Activated CD4-positive, CD25-positive, alpha-beta regulatory T cell treated with anti-CD3 and anti-CD28 coated beads, Interleukin-2, amount 50 U/mL, for 72 hours (primary cell): ENCODE measurements at places on chromosomes 16 and 17.
A peak's percentile ranks its signal among the peaks of the same experiment; 100 is the strongest.

DNA sequence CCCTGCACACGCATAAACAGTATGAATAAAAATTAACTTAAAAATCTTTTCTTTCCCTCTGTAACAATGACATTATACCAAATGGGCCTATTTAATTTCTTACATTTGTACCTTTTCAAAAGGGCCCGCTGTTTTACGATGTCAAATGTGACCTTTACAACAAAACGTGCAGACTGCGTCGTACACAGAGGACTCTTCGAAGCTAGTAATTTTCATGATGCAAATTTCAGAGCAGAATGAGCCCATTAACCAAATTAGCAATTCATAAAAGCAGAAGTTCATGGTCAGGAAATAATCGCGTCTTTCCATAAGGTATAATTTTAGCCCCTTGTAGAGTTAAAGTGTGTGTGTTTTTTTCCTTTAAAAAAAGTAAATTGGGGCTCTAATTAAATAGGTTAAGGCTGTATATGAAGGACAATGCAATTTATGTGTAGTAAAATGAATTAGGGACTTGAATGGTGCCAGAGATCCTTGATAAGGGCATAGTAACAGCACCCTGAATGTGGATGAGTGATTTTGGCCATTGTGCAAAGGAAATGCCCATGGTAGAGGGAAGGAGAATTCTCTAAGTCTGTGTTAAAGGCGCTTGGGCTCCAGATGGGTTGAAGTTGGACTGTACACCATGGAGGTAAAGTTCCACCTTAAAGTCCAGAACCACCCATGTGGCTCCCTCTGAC, 546.4 kb upstream of the EEF2KMT start:
- DNase-seq, result no peak

DNA sequence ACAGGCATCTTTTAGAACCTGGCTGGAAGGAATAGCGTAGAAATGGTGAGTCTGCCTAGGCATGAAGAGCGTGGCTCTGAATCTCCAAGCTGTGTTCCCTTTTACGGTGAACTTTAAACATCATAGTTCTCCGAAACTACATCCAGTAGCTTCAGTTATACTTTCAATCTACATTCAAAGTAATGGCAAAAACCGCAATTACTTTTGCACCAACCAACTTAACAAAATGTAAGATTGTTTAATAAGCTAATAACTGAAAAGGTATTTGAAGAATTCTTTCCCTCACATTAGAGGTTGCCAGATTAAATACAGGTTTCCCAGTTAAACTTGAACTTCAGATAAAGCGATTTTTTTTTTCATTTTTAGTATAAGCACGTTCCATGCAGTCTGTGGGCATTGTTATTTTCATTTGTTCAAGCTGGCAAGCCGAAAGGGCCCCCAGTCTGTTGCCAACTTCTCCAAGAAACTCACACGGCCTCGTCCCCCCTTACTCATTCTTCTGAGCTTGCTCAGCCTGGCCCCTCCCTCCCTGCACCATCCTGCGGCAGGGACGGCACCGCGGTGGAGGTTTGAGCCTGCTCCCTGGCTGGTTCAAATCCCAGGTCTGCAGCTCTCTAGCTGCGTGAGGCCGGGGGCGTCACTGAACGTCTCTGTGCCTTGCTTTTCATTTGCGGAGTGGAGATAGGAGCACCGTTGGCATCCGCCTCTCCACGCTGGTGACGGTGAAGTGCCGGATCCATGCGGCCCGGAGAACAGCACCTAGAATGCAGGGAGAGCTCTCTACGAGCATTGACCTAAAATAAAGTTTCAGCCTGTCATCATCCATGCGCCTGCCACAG, 3.5 kb upstream of the MTHFSD start:
- no peak for DNase-seq

DNA sequence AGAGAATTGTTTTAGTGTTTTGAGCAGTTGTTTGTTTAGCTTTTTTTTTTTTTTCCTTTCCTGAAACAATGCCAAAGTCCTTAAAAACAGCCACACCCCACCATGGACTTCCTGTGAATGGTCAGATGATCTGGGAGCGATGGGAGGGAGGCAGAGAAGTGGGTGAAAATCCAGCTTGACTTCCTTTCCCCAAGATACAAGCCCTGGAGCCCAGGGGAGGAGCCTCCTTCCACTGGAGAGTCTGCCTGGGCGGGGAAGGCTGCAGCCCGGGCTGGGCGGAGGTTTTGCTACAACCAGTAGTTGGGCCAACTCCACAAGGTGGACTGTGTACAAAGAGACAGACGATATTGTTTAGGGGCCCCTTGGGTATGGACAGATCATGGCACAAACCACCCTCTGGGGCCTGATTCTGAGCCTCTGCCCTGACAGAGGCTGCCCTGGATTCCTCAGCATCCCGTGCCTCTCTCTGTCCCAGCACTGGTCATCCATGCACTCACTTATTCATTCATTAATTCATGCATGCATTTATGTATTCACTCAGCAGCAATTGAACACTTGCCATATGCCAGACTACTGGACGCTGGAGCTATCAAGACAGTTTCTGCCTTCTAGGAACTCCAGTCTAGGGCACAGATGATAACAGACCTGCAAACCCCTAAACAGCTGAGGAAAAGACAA, 29.8 kb downstream of the WSB1 start:
- no peak for DNase-seq

DNA sequence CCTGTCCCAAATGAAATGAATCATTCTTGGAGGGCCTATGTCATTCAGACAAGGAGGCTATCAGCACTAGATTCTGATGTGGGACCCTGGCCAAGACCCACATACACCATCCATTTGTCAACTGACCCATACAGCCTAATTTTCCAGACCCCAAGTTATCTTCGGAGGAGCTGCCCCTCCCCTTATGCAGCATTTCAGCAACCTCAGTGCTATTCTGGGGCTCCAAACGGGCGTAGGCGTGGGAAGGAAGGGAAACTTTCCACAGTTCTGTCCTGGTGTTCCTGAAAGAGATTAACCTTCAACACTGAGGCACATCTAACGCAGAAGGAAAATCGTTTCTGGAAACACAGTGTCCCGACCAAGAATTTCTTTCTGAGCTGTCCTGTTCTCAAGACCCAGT, 86.7 kb downstream of the MYH11 start:
- DNase-seq, result no peak

DNA sequence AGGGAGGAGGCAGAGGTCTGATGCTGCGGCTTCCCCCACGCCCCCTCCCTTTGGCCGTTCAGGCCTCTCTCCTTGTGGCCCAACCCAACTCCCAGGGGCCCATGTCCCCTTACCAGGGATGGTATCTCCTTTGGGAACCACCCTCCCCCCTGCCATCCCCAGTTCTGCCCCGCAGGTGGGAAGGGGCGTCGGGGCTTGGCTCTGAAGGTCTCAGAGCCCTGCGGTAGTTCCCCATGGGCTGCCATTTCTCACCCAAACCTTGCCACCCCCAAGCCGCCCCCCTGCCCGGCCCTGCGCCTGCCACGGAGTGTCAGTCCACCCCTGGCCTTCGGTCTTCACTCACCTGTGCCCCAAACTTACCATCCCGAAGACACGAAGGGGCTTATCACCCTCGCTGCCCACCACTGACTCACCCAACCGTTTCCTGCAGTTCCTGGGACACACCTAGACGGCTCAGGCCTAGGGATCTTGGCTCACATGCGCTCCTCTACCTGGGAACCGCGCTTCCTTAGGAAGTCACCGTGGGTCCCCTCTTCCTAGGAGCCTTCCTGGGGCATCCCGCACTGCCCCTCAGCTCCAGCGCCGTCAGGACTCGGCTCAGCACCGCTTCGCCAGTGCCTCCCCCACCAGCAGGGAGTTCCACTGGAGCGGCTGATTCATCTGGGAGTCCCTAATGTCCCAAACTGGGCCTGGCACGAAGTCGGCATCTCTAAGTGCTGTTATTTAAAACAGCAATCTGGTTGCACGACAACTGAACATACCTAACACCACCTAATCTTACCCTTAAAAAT, 1.1 kb upstream of the DOC2A start:
- no peak for DNase-seq

GRCh38 chr17:1203111-1203966, 23.6 kb upstream of the ABR start:
- peak; percentile 62 for DNase-seq

- DNase-seq, result no peak
These were observed 9.1 kb downstream of the SHCBP1 start for GRCh38 chr16:46612121-46612520.

GRCh38 chr17:77279448-77280303, 138.9 kb downstream of the SEC14L1 start:
- DNase-seq, result no peak

- no peak for DNase-seq
These were observed 49.4 kb downstream of the VPS35L start for GRCh38 chr16:19604911-19605310.

GRCh38 chr16:50944033-50944432, 202.1 kb downstream of the CYLD start:
- no peak for DNase-seq

DNA sequence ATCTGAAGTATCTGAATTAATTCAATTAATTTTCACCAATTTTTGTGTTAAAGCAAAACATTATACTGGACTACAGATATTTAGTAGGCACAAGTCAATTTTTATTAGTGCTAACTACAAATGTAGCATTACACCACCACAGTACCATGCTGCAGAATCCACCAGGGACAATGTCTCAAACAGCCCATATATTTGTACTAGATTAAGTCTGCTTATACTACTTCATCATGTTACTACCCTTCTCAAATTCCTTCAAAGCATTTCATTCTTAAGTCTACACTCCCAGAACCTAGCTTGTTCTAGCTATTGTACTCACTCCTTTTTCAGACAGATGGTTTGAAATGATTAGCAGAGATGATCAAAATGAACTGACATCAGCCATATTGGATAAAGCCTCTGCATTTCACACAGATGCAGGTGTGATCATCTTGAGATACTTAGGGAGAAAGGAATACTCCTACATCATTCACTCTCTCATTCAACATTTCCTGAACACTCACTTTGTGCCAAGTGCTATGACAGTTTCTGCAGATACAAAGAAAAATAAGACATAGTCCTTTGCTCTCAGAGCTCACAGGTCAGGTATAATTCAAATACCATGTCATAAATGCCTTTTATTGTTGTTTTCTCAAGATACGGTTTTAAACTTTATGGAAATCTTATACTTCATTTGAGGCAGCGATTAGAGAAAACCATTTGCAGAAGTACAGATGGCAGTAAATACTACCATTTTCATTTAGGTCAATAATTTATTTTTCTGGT, 47.7 kb downstream of the SMURF2 start:
- DNase-seq, result no peak
